ENCODE measurements at places on chromosomes 11 and 22.

DNA sequence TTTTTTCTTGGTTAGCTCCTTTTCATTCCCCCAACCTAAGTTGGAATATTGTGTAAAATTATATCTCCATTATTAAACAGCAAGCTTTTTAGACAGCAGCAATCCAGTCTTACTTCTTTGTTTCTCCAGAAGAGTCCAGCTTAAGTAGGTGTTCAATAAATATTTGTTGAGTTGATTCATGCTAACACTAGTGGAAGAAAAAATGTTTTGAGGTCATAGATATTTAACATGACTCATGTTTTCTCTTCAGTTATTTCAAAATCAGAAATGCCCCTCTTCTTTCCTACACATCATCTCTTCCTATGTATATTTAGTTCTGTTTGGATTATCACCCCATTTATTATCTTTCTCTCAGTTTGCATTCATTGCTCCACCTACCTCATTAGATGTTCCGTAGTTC, 20.3 kb downstream of the CCDC83 start:
- no peak for DNase-seq

DNA sequence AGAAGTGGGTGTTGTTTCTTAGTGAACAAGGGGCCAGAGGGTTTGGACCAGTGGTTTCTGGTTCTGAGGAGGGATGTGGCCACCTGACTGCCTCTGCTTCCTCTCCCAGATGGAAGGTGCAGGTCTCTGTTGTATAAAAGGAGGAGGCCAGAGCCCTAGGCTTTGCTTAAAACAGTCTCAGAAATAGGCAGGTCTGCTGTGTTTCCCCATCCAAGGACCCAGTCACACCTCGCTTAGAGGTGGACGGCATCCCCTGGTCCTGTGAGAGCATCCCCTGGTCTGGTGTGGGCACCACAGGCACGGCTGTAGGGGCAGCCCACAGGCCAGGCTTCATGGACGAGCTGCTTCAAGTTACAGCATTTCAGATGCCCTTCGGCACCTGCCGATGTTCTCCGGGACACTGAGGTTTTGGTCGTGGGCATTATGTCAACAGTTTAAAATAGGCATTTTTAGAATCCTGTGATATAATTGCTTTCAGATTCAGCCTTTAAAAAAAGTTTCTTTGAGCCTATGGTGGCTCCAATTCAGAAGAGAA, 45.7 kb upstream of the SHANK2 start:
- no peak for DNase-seq

GRCh38 chr11:32353884-32354283, 81.5 kb downstream of the WT1 start:
- DNase-seq = no peak

- DNase-seq = no peak
These were observed 1.7 kb downstream of the ETS1 start for GRCh38 chr11:128585498-128586238.

DNA sequence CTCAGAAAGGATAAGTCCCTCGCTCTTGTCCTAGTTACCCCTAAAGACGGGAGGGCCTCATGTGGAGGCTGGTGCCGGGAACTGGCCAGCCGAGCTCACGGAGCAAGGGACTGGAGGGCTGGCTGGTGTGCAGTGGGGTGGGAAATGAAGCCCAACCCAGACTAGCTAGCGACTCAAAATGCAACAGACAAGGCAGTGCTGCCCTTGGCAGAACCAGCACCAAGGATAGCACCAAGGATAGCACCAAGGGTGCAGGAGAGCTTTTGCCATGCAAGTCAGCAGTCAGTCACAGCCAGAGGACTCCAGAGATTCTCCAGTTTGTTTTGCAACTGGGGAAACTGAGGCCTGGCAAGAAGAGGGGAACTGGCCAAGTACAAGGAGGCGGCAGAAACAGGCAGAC, 6.5 kb upstream of the BATF2 start:
- no peak for DNase-seq

DNA sequence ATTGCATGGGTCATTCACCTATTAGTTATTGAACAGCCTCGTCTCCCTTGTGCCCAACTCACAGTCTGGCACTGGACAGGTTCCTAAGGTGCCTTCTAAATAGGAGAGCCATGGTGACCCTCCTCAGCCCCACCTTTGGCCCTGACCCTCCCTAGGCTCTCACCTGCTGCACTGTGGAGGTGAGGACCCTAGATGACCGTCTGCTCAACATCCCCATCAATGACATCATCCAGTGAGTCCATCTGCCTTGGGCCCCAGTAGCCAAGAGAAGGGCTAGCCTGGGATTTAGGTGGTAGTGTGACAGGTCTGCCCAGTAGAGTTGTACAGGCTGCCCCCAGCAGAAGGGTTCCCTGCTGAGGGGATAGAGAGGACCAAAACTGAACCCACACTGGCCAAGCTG, 13.6 kb downstream of the UCP2 start:
- DNase-seq = no peak

All from GM06990 (cell line).